ENCODE measurements at places on chromosomes 16 and 17. TPM values are rescaled to one million over a fixed set of nuclear protein-coding genes. Genes with fewer than 3 reads are reported as not detected.
A peak's percentile ranks its signal among the peaks of the same experiment; 100 is the strongest.

DNA sequence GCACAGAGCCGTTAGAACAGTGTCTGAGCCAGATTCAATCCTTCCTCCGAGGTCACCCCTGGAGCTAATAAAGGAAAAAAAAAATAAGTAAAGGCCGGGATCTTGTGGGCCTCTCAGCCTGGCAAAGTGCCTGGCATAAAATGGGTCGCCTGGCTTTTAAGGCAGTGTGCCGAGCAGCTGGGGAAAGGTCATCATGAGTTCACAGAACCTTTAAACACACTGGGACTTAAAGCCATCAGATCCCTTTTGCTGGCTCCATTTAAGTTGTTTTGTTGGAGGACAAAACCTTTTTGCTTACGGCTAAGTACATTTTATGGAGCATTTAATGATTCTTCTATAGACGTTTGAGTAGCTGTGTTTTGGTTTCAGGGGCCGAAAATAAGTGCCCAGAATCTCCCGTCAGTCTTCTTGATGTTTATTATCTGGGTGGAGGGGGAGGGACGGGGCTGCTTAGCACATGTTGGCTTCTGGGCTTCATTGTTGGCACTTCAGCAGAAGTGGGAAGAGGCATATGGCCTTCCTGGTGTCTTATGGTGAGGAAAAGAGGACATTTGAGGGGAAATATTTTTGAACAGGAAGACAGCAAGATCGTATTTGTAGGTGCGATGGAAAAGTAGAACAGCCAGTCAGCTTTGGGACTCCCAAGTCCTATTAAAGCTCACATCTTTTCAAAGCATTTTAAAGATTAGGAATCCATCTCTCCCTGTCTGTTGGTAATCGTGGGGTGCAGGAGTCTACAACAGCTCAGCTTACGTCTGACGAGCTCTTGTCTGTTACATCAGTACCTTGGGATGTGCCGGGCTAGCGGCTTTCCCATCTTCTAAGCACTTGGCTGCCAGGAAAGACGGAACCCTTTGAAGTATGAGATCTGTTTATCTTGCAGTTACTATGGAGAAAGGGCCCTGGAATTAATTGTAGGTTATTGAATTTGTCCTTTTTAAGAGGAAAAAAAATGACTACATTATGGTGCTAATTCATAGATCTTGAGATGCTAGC lies 31.1 kb downstream of the RBFOX1 start:
- DNase-seq, result no peak

- no peak for DNase-seq
Measured at GRCh38 chr16:6646891-6647290, 685.8 kb upstream of the RBFOX1 start.

GRCh38 chr17:18322522-18322921 lies 7.4 kb downstream of the SMCR8 start:
- DNase-seq, result no peak

DNA sequence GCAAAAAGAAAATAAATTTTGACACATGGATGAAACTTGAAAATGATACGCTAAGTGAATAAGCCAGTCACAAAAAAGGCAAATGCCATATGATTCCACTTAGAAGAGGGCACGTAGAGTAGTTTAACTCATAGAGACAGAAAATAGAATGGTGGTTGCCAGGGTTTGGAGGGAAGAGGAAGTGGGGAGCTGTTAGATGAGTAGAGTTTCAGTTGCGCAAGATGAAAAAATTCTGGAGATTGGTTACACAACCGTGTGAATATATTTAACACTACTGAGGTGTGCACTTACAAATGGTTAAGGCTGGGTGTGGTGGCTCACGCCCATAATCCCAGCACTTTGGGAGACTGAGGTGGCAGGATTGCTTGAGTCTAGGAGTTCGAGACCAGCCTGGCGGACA lies 93.4 kb upstream of the TMEM132E start:
- no peak for DNase-seq

GRCh38 chr17:8892338-8892690 lies 24.8 kb upstream of the PIK3R6 start:
- no peak for DNase-seq

DNA sequence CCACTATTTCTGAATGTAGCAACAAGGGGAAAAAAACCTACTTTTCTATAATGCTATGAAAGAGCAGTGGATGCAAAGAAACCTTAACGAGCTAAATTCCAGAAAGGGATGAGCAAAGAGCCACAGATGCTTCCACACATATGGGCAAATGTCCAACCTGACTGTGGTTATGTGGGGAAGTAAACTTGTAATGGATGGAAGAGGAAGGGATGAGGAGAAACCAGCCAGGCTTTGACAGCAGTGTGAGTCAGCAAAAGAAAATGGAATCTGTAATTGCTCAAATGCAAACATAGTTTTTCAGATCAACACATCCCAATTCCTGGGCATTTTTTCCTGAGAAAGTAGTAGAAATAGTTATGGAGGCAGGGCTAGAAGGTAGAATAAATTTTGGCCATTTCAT lies 204.8 kb upstream of the CPHXL start:
- DNase-seq, result peak; percentile 81

- DNase-seq, result no peak
Measured at GRCh38 chr17:56502120-56502654, 91.3 kb upstream of the NOG start.

GRCh38 chr17:6749519-6749918 lies 6.3 kb upstream of the XAF1 start:
- no peak for DNase-seq

GRCh38 chr16:4085405-4085970 lies 30.8 kb downstream of the ADCY9 start:
- no peak for DNase-seq

DNA sequence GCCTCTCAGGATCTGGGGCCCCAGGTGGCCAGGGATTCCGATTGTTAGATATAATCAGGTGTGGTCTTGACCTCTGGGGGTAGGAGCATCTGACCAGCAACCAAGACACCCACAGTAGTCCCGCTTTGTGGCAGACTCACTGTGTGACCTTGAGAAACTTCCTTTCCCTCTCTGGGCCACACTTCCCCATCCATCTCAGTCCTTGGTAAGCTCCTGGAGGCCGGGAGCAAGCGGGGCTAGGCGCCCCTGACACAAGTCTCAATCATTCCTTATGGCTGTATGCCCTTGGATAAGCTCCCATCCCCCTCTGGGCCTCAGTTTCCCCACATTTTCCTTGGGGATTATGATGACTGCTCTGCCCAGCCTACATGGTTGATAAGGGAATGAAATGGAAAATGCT lies 21.3 kb downstream of the CPNE2 start:
- no peak for DNase-seq

GRCh38 chr17:81132770-81133723 lies 32.3 kb upstream of the PVALEF start:
- no peak for DNase-seq

Gene RND2
- total RNA-seq, result 1.3 TPM

Gene FBXL16
- 3.7 TPM for total RNA-seq

Gene ZNF287
- total RNA-seq, result 8.7 TPM

Gene CDH5
- total RNA-seq, result not detected

Gene SLC47A1
- 0.17 TPM for total RNA-seq

All from astrocyte (in vitro differentiated cells and primary cell).